ENCODE measurements at places on chromosomes 16 and 17.

DNA sequence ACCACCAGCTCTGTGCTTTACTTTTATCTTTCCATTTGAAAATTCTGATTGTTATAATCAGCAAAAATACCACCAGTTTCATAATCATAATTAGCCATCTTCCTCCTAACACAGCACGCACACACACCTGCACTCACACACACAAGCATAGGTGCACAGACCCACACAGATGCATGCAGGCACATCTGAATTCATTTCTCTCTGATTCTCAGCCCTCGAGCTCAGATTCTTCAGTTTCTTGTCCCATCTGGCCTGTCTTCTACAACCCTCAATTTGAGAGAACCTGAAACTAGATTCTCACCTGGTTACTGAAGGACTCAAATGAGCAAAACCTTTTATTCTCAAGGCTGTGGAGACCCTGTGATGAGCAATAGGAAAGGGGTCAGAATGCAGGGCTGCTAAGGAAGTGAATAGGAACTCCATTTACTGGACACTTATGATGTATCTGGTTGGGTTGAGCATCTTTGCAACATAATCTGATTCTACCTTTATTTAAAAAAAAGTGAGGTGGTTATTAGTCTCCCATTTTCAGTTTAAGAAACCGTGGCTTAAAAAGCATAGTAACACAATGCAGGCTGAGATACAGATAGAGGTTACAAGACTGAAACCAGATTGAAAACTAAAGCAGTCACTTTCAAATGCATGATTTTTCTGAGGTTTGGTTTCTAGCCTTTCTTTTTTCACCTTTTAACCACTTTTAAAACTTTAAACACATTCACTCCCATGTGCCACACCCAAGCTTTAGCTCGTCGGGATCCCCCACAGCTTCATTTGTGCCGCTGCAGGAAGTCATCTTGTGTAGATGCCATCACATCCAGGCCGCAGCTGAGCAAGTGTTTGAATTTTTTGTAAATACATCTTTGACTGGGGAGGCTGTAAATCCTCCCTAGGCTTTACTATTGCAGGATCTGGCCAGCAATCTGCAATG is 9.4 kb downstream of the KRT33A start:
- no peak for DNase-seq

- no peak for DNase-seq
Observed at GRCh38 chr17:41537614-41537954, 9.5 kb upstream of the KRT19 start.

- no peak for DNase-seq
Observed at GRCh38 chr16:14283786-14284185, 212.7 kb downstream of the MRTFB start.

- peak; percentile 9 for DNase-seq
Observed at GRCh38 chr16:65975049-65975708, 391.3 kb upstream of the CDH5 start.

GRCh38 chr16:21088646-21089538 is 61.8 kb downstream of the DNAH3 start:
- DNase-seq = no peak

DNA sequence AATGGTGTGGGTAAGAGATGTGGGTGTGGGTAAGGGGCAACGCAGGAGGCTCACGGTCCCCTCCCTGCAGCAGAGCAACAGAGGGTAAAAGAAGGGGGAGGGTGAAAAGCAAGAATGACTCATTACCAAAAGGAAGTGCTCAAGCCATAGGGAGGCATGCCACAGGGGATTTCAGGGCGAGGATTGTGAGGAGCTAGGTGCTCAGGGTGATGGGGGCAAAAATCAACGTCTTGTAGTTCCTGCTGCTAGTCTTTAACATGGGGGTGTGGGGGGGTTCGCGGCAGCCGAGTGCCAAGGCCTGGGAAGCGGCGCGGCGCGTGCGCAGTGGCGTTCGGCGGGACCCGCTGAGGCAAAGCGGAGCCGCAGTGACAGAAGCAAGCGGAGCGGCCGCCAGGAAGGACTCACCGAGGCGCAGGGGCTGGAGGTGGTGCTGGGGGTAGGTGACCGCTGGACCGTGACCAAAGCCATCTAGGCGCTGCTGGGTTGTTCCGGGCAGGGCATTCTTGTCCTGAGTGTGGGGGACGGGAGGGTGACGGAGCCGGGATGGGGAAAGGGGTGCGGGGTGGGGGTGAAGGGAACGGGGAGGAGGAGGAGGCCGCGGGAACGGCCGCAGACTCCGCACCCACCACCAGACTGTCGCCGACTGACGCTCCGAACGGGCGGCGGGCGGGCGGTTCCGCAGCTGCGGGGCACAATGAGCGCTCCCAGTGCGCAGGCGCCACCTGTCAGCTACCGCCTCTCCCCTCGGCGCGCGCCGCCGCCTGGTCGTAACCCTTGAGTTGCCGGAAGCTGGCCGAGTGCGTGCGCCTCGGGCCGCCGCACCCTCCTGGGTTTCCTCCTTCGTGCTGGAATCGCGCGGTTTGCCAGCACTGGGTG is at the start of gene SSH2:
TSS of gene SSH2 (minus strand) at position 696 of the 876 bp plus-strand sequence. CDS start at position 468, 228 bp downstream.
- DNase-seq = peak; percentile 97

DNA sequence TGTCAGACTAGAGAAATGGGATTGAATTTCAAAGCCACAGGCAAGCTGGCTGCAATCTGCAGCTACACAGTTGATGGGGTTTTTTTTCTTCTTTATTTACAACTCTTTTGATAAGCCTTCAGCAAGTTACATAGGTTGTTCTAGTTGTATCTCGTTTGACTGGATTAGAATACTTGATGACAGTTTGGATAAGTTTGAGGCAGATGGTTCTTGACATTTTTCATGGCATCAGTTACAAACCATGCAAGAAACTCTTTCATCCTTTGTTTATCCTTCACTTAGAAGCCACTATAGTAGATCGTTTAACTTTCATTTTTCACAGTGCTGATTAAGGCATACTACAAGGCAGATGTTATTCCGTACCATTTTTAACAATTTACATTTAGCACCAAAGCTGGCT is 238.9 kb downstream of the TOX3 start:
- no peak for DNase-seq

DNA sequence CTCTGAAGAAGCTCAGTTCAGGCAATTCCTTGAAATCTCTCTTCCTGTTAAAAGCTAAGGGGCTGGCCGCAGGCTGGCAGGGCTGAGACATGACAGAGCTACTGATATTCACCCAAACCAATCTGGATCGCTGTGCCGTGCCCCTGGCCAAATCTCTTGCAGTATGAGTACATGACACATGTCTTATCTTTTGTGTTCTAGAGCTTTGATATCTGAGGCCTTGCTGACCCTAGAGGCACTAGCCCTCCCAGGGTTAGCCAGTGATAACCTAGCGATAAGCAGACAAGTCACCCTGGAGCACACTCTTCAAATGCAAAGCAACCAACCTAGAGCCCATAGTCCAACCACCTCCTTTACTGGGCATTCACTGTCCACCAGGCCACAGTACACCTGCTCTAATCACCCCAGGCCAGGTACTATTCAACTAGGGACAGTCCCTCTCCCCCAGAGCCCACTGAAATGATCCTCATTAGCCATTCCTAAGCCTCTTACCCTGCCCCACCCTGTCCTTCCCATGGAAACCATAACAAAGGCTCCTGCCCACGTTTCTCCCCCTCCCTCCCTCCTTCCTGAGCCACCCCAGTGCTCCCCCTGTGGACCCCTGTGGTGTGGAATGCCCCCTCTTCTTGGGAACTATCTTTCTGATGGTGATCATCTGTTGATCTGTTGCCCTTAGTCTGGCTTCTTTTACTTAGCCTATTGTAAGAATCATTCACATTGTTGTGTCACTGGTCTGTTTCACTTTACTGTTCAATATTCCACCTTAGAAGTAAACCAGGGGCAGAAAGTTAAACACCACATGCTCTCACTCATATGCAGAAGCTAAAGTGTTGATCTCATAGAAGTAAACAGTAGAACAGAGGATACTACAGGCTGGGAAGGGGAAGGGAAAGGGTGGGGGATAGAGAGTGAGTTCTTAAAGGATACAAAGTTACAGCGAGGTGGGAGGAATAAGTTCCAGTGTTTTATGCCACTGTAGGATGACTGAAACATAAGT is 52.5 kb downstream of the TEKT5 start:
- peak; percentile 51 for DNase-seq

Measured in hematopoietic multipotent progenitor cell treated with erythropoietin and hydrocortisone succinate and interleukin-3 and kit ligand, for 6 days (in vitro differentiated cells).